H1 (cell line): ENCODE measurements at places on chromosomes 5 and 9.
A peak's percentile ranks its signal among the peaks of the same experiment; 100 is the strongest.

GRCh38 chr5:58703925-58704555, 121.2 kb downstream of the RAB3C start:
- no peak for DNase-seq

DNA sequence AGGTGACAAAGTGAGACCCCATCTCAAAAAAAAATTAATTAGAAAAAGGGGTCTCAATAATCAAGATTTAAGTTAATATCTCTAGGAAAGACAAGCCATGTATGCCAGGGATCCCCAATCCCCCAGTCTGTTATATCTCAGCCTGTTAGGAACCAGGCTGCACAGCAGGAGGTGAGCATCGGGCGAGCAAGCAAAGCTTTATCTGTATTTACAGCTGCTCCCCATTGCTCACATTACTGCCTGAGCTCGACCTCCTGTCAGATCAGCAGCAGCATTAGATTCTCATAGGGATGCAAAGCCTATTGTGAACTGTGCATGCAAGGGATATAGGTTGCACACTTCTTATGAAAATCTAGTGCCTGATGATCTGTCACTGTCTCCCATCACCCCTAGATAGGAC, 116.8 kb downstream of the TARS1 start:
- DNase-seq = no peak

GRCh38 chr5:61357745-61358144, 25.7 kb downstream of the ZSWIM6 start:
- DNase-seq = peak; percentile 59

- no peak for DNase-seq
Measured at GRCh38 chr5:57360871-57361270, 121.7 kb downstream of the ACTBL2 start.

DNA sequence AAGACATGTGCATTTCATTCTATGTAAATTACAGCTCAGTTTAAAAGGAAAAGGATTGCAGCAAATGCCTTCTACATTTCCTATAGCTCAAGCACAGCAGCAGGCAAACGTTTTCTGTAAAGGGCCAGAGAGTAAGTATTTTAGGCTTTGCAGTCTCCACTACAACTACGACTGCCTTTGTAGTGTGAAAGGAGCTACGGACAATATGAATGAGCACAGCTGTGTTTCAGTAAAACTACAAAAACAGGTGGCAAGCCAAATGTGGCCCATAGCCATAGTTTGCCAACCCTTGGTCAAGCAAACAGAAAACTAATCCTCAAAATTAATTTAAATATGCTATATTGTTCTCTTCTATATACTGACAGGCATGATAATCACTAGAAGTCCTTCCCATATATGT, 7.2 kb downstream of the PTBP3 start:
- DNase-seq = no peak

DNA sequence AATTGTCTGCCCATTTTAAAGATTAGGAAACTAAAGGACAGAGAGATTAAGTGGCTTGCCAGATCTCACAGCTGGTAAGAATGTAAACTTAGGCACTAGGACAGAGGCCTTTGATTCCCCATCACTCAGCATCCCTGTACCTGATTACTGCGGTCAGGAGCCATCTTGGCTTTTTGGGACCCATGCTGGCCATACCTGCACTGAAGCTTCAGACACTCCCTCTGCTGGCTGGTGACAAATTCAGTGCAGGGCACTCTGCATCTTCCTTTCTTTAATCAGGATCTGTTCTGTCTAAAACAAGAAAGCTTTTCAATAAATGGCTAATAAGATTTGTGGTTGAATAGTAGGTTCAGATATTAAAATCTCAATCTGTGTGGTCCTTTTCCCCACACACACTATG, 215.5 kb upstream of the RORB start:
- no peak for DNase-seq

GRCh38 chr9:105114964-105115728, 129.3 kb upstream of the SLC44A1 start:
- DNase-seq = no peak

DNA sequence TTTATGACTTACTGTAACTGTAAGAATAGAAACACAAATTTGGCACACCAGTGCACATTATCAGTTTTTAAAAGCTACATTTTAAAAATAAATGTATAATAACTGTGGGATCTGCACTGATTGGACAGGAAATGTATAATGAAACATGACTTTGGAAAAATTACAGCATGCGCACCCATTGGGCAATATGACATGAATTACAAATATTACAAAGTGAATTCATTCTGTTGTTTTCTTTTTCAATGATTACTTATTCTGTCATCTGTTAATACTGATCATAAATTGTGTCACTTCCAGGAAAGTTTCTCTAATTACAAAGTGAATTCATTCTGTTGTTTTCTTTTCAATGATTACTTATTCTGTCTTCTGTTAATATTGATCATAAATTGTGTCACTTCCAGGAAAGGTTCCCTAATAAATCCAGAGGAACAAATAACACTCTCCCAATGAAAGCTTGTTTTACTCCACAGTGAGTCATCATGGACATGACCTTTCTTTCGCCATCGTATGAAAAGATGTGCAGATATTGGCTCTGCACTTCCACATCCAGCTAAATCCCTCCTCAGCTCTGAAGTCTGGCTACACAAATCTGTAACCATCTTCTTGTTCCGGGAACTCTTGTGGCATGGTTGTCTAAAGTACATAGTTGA, 297.0 kb upstream of the HAPLN1 start:
- DNase-seq = no peak

DNA sequence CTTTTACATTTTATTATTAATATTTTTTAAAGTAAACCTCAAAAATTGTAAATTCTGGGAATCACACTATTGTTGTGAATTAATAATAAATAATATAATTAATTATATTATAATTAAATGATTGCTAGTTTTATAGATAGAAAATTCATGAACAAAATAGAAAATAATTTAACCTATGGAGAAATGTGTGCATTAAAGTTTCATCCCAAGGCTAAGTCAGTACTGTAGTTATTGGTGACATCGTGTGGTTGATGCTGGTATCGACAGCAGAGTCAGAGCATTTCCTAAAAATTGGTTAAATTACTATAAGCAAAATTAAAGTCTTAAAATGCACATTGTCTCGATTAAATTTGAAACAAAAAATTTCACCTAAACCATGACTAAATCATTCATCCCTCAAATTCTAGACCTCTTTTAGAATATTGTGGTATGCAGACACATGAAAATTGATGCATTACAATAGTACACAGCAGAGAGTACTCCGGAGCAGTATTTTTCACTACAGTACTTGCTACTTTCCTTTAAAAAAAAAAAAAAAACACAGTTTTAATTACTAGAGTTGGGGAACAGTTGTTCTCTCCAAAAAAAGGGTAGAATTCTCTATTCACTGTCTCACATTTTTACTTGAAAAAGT, 73.9 kb downstream of the RORB start:
- DNase-seq = no peak

- DNase-seq = no peak
Measured at GRCh38 chr5:6376974-6377520, 1.3 kb downstream of the MED10 start.

- DNase-seq = no peak
Measured at GRCh38 chr9:24342457-24342856, 203.2 kb downstream of the IZUMO3 start.

- no peak for DNase-seq
Measured at GRCh38 chr5:109998726-109999125, 309.0 kb downstream of the MAN2A1 start.

DNA sequence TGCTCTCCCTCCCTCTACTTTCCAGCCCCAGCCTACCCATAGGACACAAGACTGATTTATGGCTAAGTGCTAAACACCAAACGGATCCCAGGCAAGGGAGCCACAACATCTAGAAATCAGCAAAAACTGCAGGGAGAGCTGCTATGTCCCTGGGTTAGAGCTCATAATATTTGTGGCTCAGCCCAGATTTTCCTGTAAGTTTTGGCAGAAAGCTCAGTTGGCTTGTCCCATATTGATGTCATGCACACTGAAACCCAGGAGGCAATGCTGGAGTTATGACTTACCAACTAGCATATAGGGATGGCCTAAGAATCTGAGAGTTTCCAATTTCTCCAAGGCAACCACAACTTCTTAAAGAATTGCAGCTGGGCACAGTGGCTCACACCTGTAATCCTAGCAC, 44.7 kb upstream of the MYOT start:
- DNase-seq = no peak

- no peak for DNase-seq
Measured at GRCh38 chr9:120612218-120612617, 32.3 kb upstream of the CDK5RAP2 start.

DNA sequence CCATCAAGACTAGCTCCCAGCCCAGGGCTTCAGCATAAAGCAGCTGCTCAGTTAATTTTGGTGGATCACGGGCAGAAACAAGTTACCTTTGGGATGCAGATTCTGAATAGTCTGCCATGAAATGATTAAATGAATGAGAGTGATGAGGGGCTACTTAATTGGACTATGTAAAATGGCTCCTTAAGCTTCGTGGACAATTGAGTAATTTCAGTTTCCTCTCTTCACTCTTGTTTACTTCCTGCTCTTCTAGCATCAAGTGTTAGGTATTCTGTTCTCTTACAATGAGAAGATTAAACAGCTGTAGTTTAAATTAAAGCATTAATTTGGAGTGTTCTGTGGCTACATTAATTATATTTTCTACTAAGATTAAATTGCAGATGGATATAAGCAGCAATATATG, 28.1 kb downstream of the PIK3R1 start:
- no peak for DNase-seq

- no peak for DNase-seq
Measured at GRCh38 chr5:96817506-96817905, 9.8 kb upstream of the ERAP1 start.

DNA sequence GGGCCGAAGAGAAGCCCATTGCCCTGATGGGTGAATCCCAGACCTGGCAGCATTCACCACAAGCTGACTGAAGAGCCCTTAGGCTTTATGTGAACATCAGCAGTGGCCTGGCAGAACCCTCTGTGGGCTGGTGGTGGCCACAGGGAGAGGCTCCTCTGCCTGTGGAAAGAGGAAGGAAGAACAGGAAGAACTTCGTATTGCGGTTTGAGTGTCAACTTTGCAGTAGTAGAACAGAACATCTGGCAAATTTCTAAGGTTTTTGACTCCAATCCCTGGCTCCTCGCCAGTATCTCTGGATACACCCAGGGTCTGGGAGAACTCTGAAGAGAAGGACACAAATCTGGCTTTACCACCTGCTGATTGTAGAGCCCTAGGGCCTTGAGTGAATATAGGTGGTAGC, 356.4 kb upstream of the GRAMD2B start:
- DNase-seq = no peak

DNA sequence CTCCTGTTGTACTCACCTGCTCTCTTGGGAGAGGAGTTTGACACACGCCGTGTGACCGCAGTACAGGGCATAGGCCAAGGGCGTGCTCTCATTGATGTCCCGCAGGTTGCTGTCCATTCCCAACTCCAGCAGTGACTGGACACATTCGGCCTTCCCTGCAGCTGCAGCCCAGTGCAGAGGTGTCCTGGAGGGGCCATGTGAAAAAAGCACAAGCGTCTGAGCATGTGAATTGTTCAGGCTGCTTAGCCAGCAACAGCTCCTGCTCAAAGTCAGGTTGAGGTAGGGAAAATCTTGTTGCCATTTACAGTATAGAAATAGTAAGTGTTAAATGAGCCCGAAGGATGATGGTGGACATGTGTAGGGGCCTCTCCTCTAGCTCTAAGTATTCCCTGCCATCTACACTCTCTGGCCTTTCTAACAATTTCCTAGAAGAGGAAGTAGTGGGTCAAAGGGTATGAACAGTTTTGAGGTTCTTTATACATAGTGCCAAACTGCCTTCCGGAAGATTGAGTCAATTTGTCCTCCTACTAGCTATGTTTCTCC, 116.5 kb downstream of the ANKRD55 start:
- DNase-seq = no peak
